ENCODE measurements at places on chromosomes 3 and 15.
A peak's percentile ranks its signal among the peaks of the same experiment; 100 is the strongest.

DNA sequence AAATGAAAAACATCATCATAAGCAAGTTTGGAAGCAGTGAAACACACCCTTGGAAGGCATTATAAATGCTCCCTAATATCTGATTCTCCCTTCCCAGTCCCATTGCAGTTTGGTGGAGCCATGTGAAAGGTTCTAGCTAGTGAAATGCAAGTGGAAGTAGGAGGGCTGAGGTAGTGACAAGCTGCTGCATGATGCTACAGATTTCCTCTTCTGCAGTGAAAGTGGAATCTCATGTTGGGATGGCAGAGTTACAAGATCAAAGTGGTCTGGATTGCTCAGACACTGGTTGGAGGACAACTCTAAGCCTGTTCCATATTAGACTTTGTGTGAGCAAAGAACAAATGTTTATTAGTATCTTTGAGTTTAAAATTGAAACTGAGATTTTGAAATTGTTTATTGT is 3.3 kb upstream of the PDCD6IP start:
- DNase-seq = no peak

- DNase-seq = no peak
These were observed 263.4 kb upstream of the KCNMB2 start for GRCh38 chr3:178272841-178273240.

DNA sequence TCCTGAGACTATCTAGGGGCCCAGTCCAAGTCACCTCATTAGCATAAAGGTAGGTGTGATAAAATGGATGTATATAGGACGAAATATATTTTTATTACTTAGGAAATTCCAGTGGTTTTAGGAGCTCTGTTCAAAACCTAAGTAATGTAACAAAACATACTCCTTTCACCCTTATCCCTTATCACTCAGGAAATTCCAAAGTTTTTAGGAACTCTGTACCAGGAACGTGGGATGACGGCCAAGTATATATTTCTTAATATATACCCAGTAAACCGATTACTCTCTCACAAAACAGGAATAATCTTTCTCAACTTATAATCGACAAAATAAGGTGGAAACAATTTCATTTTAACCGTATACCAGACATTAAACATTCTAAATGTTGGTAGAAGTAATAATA is 195.7 kb downstream of the ZPLD1 start:
- no peak for DNase-seq

DNA sequence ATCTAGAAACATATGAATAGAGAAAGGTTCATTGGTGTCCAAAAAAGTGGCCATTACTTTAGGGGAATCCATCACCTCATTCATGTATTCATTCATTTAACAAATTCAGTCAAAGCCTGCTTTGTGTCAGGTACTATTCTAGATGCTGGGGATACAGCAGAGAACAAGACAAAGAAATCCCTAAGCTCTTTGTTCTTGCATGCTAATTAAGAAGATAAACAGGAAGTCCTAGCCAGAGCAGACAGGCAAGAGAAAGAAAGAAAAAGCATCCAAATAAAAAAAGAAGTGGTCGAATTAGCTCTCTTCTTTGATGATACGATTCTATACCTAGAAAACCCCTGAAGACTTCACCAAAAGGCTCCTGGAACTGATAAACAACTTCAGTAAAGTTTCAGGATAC is 12.4 kb upstream of the ZMAT3 start:
- DNase-seq = no peak

- DNase-seq = no peak
These were observed 42.5 kb downstream of the CAPN3 start for GRCh38 chr15:42401544-42402454.

- DNase-seq = no peak
These were observed 104.4 kb upstream of the CCDC54 start for GRCh38 chr3:107272885-107273284.

- DNase-seq = no peak
These were observed 19.2 kb downstream of the RARRES1 start for GRCh38 chr3:158713094-158713499.

- no peak for DNase-seq
These were observed 419.9 kb upstream of the RARB start for GRCh38 chr3:25007974-25008658.

GRCh38 chr3:117801912-117802239 is 1092.3 kb downstream of the TUSC7 start:
- no peak for DNase-seq

- no peak for DNase-seq
These were observed 282.4 kb upstream of the LRRFIP2 start for GRCh38 chr3:37456781-37457180.

DNA sequence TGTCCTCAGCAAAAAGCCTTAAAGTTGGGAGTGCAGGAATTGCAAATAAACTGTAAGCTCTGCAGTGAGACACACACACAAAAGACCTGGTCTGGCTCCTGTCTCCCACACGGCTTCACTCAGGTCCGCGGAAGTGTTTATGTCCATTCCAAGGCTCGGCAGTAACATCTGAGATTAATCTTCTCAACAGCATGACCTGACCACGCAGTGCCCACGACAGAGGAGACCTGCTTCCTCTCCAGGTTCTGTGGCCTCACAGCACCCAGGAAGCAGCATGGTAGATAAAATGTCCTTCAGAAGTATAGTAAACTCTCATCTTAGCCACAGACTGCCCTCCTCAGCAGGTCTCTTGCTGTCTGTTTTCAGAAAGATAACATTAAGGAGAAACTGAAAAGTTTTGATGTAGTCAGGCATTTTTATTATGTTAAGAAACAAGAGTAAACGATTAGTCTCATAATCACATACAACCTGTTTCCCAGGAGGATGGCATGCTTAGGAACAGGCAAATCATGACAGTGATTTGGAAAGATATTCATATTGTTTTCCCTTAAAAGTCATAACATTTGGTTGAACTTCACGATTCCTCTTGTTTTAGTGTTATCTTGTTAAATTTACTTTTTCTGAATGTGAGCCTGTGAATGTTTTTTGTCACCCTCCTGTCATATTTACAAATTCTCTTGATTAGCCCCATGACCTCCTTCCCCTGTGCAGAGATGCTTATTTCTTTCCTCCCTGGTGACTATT is 34.6 kb downstream of the CD200R1L start:
- no peak for DNase-seq

DNA sequence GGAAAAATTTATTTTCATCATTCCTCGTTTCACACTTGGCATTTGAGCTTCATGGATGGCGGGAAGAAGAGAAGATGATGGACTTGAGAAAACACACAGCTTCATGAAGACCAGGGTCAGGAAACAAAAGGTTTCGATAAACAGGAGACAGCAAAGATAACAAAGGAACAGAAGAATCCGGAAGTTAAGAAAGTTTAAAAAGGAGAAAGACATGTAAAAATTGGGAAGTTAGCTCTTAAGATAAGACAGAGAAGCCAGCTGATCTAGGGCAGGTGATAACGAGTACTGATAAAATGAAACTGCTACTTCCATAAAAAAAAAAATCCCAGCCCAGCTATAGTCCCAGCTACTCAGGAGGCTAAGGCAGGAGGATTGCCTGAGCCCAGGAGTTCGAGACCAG is 23.9 kb downstream of the IL5RA start:
- no peak for DNase-seq

- no peak for DNase-seq
These were observed 62.6 kb downstream of the AKAP13 start for GRCh38 chr15:85443046-85443445.

DNA sequence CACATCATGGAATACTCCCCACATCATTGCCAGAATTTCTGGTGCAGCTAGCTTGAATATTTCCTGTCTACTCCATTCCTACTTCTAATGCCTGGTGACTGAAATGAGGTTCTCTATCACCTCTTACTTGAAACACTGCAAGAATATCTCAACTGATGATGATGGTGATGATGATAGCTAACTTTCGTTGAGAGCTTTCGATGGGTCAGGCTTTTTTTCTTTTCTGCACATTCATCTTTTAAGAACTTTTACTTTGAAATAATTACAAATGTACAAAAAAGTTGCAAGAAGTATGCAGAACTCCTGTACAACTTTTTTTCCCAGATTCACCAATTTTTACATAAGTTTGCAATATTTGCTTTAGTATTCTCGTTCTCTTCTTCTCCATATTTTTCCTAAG is 233.5 kb downstream of the MEIS2 start:
- no peak for DNase-seq

- DNase-seq = no peak
These were observed 90.0 kb upstream of the RPL32 start for GRCh38 chr3:12931273-12931905.

- no peak for DNase-seq
These were observed 22.4 kb downstream of the PLEKHO2 start for GRCh38 chr15:64864068-64864467.

GRCh38 chr15:65818927-65819562 is 27.0 kb upstream of the DENND4A start:
- DNase-seq = no peak

GRCh38 chr3:192467230-192468140 is 259.9 kb downstream of the FGF12 start:
- DNase-seq = peak; percentile 37

DNA sequence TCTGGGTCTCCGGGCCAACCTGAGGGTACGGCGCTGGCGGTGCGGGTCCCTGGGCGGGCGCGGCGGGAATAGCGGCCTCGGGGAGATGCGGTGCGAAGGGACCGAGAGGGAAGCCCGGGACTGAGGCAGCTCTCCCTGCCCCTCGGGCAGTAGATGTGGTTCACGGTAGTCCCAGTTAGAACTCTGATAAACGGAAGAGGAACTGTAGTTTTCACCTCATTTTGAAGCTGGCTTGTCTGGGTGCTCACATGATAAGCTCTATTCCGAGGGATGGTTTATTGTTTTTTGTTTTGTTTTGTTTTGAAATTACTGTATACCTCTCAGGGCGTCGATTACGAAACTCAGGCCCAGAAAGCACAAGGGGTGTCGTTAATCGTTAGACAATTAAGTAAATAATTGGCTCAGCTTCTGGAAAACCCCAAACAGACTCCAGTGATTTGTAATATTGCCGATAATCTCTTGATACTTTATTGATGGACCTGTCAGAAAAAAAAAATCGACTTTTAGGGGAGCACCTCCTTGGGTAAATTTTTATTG is 413 bp downstream of the NUSAP1 start:
- DNase-seq = no peak

DNA sequence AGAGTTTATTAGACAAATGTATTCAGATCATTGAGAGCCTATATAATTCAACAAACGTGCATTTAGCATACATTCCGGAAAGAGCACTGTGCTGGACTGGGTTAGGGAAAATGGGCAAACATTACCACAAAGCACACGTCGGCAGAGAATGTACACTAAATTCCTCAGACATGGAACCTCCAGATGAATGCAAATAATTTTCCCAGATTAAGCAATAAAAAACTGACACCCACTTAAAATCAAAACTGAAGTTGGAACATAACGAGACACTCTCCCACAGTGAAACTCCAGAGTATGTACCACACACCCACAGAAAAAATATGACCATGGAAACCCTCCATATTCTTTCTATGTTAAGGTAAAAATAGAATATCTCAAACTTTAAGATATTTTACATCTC is 4.8 kb downstream of the SECISBP2L start:
- peak; percentile 37 for DNase-seq

- DNase-seq = no peak
These were observed 11.1 kb downstream of the STAG1 start for GRCh38 chr3:136741063-136741462.

DNA sequence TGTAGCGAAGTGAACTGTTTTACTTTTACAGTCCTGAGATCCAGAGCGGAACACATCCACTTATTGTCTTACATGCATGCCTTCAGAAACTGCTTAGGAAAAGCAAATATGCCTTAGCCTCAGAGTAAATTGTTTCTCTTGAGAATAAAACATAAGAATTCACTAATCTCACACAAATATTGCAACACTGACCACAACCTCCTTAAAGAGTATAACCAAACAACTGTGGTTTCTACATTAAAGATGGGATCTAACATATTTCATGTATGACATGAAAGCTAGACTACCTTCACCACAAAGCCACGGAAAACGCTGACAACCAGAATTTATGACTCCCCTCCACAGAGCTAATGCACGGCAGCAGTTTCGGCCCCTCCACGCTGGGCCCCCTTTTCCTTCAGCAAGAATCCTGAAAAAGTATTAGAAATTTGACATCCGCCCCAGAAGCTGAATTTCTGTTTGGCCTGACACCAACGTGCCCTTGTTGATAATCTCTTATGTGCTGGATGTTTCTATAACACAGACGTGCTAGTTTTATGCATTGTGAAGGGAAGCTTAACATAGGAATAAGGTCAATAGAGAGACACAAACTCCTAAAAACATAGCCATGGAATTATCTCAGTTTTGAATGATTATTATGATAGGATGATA is 84.6 kb downstream of the GREM1 start:
- peak; percentile 94 for DNase-seq

- DNase-seq = no peak
These were observed 63.6 kb downstream of the SMAD6 start for GRCh38 chr15:66765478-66766281.

- peak; percentile 31 for DNase-seq
These were observed 2.3 kb upstream of the VPS18 start for GRCh38 chr15:40891810-40892446.

DNA sequence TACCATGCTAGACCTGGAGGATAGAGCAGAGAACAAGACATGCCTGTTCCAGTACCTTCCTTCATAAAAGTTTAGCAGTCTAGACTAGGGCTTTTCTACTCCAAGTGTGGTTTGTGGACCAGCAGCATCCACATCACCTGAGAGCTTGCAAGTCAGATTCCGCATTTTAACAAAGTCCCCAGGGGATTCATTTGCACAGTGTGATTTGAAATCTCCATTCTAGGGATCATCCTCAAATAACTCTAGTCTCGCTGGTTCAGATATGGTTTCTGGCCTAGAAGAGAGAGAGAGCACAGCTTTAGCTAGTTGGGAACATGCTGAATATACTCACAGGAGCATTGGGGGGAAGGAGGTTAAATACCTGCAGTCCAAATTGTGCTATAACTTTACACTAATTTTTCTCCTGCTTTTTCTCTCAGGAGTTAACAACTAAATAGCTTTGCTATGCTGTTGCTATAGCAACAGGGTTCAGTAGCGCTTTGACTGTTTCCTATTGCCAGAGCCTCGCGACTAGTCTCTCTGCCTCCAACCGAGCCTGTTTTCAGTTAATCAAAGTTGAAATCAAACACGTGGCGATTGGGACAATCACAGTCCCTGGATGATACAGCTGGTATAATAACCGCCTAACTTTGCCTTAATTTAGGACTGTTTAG is 64.0 kb upstream of the RASGRF1 start:
- no peak for DNase-seq
